ENCODE measurements at places on chromosomes 2 and 18.

- peaks cover 58% of the 10 kb centered on the region for H3K4me1 ChIP-seq
- DNase-seq: no peak
- peak overlapping the region; percentile 49 for H3K4me3 ChIP-seq
- H3K27me3 ChIP-seq: no peaks in the 10 kb centered on the region
- peak overlapping the region; percentile 92 for H3K27ac ChIP-seq
These were observed 601.1 kb downstream of the ARHGAP15 start for GRCh38 chr2:143730155-143730952.

- no peak for DNase-seq
- no peaks in the 10 kb centered on the region for H3K36me3 ChIP-seq
- H3K27me3 ChIP-seq: peaks cover 4% of the 10 kb centered on the region
- no peak overlapping the region for H3K4me3 ChIP-seq
- H3K4me1 ChIP-seq: no peaks in the 10 kb centered on the region
These were observed 304.6 kb upstream of the LYPD1 start for GRCh38 chr2:132974467-132975095.

DNA sequence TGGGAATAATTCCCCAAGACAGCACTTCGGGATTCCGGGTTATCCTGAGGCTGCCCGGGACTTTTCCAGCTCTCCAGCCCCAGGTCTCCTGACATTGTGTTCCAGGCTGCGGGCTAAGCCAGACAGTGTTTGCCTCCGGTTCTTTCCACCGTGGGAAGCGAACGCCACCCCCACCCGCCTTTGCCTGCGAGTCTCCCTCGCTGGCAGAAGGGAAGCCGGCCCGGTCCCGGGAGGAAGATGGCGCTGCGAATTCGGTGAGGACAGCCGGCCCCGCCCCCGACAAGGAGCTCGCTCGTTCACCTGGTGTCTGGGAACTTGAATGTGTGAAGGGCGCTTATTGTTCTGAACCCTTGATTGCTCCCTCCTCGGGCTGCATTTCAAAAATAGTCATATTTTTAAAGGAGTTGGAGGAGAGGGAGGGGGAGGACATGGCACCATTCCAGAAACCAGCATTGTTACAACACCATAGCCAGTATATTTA lies 2.9 kb downstream of the LRATD1 start:
- H3K36me3 ChIP-seq: no peaks in the 10 kb centered on the region
- DNase-seq: no peak
- H3K4me3 ChIP-seq: no peak overlapping the region
- peaks cover 5% of the 10 kb centered on the region for H3K4me1 ChIP-seq
- H3K27me3 ChIP-seq: peaks cover 39% of the 10 kb centered on the region

- no peak overlapping the region for H3K4me3 ChIP-seq
- no peaks in the 10 kb centered on the region for H3K27me3 ChIP-seq
- peaks cover 37% of the 10 kb centered on the region for H3K4me1 ChIP-seq
- DNase-seq: no peak
- peaks cover 12% of the 10 kb centered on the region for H3K36me3 ChIP-seq
These were observed 308.1 kb downstream of the ZEB2 start for GRCh38 chr2:144211826-144212225.

GRCh38 chr18:51097021-51097822 lies 67.2 kb downstream of the SMAD4 start:
- peaks cover 2% of the 10 kb centered on the region for H3K27me3 ChIP-seq
- no peaks in the 10 kb centered on the region for H3K4me1 ChIP-seq
- H3K36me3 ChIP-seq: peaks cover 4% of the 10 kb centered on the region
- no peak overlapping the region for H3K27ac ChIP-seq
- no peak overlapping the region for H3K4me3 ChIP-seq
- DNase-seq: no peak

Measured in activated T-helper 1 cell treated with anti-CD3 and anti-CD28 coated beads, Interleukin-12 subunit alpha, Interleukin-12 subunit beta, Interleukin-2, Interleukin-4 antibody, amounts not matched to agents 30 ng/mL and 10 ng/mL and 1 ng/mL, durations not matched to agents 14 hours and 24 hours and 36 hours (primary cell).